ENCODE measurements at places on chromosomes 13 and 19. TPM values are rescaled to one million over a fixed set of nuclear protein-coding genes. Genes with fewer than 3 reads are reported as not detected.

- H3K36me3 ChIP-seq, result no peaks in the 10 kb centered on the region
- H3K27me3 ChIP-seq, result peaks cover 2% of the 10 kb centered on the region
- no peak overlapping the region for H3K4me3 ChIP-seq
- no peaks in the 10 kb centered on the region for H3K4me1 ChIP-seq
- DNase-seq, result no peak
Observed at GRCh38 chr13:31625115-31625514, 114.2 kb upstream of the RXFP2 start.

- H3K27me3 ChIP-seq, result peaks cover 2% of the 10 kb centered on the region
- H3K4me3 ChIP-seq, result no peak overlapping the region
- no peaks in the 10 kb centered on the region for H3K4me1 ChIP-seq
Observed at GRCh38 chr19:29308977-29309590, 96.1 kb upstream of the UQCRFS1 start.

- DNase-seq, result no peak
- H3K27ac ChIP-seq, result no peak overlapping the region
- peaks cover 30% of the 10 kb centered on the region for H3K36me3 ChIP-seq
- H3K27me3 ChIP-seq, result no peaks in the 10 kb centered on the region
Observed at GRCh38 chr13:30620941-30621340, 3.2 kb downstream of the USPL1 start.

DNA sequence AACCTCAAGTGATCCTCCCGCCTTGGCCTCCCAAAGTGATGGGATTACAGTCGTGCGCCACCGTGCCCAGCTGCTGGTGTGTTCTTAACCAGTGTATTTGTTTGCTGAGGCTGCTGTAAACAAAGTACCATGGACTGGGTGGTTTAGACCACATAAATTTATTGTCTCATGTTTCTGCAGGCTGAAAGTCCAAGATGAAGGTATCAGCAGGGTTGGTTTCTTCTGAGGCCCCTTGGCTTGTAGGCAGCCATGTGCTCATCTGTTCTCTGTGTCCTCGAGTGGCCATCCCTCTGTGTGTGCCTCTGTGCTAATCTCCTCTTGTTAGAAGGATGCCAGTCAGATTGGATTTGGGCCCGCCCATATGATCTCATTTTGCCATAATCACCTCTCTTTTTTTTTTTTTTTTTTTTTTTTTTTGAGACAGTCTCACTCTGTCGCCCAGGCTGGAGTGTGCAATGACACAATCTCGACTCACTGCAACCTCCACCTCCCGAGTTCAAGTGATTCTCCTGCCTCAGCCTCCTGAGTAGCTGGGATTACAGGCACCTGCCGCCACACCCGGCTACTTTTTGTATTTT, 31.8 kb downstream of the PEX11G start:
- DNase-seq, result no peak
- no peaks in the 10 kb centered on the region for H3K4me1 ChIP-seq
- no peak overlapping the region for H3K4me3 ChIP-seq
- H3K27me3 ChIP-seq, result no peaks in the 10 kb centered on the region
- peaks cover 51% of the 10 kb centered on the region for H3K36me3 ChIP-seq

DNA sequence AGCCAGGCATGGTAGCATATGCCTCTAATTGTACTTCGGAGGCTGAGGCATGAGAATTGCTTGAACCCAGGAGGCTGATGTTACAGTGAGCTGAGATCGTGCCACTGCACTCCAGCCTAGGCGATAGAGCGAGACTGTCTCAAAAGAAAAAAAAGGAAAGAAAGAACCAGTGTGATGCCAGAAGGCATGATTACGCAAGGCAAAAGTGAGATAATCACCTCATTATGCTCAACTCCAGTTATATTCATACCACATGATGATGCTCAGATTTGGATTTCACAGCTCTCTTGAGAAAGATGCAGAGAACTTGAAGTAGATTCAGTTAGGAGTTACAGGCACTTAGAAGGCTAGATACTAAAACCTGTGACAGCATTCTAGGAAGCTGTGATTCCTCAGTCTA, 21.8 kb downstream of the RCBTB1 start:
- H3K27me3 ChIP-seq, result no peaks in the 10 kb centered on the region
- H3K27ac ChIP-seq, result no peak overlapping the region
- H3K4me1 ChIP-seq, result no peaks in the 10 kb centered on the region
- DNase-seq, result no peak
- H3K4me3 ChIP-seq, result no peak overlapping the region

DNA sequence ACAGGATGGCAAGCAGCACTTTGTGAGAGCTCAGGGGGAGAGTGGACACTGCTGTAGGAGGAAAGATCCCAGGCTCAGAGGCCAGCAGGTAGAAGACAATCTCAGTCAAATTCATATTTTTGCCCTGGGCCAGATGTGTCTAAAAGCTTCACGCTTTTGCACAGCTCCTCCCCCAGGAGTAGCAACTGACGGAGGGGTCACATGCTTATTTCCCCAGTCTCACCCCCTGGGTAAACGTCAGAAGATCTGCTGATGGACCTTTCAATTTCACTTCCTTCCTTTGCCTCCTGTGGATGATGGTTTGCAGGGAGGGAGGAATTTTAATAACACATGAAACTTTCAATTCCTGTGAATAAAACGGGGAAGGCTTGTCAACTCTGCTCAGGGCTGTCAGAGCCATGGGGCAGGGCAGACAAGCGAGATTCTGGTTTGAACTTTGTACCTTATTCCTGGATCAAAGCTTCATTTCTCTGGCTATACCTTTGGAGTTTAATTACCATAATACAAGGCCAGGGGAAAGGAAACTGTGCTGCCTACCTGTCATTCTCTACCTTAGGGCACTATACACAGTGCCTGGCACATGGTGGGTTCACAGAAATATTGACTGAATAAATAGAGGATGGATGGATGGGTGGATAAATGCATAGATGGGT, 41.0 kb downstream of the POU4F1 start:
- no peak overlapping the region for H3K27ac ChIP-seq
- DNase-seq, result no peak
- H3K4me3 ChIP-seq, result no peak overlapping the region
- H3K36me3 ChIP-seq, result no peaks in the 10 kb centered on the region
- H3K27me3 ChIP-seq, result no peaks in the 10 kb centered on the region

- no peak overlapping the region for H3K4me3 ChIP-seq
- H3K36me3 ChIP-seq, result no peaks in the 10 kb centered on the region
- H3K27ac ChIP-seq, result no peak overlapping the region
- DNase-seq, result no peak
Observed at GRCh38 chr13:111482806-111483620, 162.6 kb downstream of the TEX29 start.

GRCh38 chr19:49421039-49421877, 2.0 kb downstream of the PTH2 start:
- no peak overlapping the region for H3K27ac ChIP-seq
- peak overlapping the region; percentile 31 for H3K4me3 ChIP-seq
- H3K36me3 ChIP-seq, result peaks cover 3% of the 10 kb centered on the region
- peaks cover 36% of the 10 kb centered on the region for H3K4me1 ChIP-seq
- peak; percentile 42 for DNase-seq

- H3K27ac ChIP-seq, result no peak overlapping the region
- no peaks in the 10 kb centered on the region for H3K27me3 ChIP-seq
- no peaks in the 10 kb centered on the region for H3K36me3 ChIP-seq
- H3K4me3 ChIP-seq, result no peak overlapping the region
- no peak for DNase-seq
Observed at GRCh38 chr13:80873589-80873988, 532.7 kb upstream of the SPRY2 start.

GRCh38 chr13:33490461-33491327, 205.1 kb upstream of the STARD13 start:
- H3K36me3 ChIP-seq, result no peaks in the 10 kb centered on the region
- no peak for DNase-seq
- no peak overlapping the region for H3K4me3 ChIP-seq
- H3K4me1 ChIP-seq, result peaks cover 14% of the 10 kb centered on the region
- H3K27me3 ChIP-seq, result peaks cover 3% of the 10 kb centered on the region
- no peak overlapping the region for H3K27ac ChIP-seq

DNA sequence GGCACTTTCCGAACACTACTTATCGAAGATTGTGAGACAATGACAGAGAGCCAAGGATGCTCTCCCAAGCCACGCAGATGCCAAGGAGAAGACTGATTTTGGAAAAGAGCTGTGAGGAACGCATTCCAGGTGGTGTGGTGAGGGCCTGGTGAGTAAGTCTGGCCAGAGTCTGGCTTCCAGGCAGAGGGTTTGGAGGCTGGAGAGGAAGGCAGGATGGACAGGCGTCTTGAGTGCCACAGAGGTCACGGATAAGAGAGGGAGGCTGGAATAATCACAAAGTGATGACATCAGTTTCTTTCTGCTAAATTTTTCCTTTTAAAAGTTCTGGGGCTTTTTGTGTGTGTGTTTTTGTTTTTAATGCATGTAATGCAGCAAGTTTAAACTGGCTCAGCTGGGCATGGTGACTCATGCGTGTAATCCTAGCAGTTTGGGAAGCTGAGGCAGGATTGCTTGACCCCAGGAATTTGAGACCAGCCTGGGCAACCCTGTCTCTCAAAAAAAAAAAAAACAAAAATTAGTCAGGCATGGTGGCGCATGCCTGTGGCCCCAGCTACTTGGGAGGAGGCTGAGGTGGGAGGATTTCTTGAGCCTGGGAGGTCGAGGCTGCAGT, 235.1 kb downstream of the NALCN start:
- no peaks in the 10 kb centered on the region for H3K27me3 ChIP-seq
- DNase-seq, result no peak
- no peak overlapping the region for H3K27ac ChIP-seq
- no peaks in the 10 kb centered on the region for H3K36me3 ChIP-seq
- H3K4me3 ChIP-seq, result no peak overlapping the region

DNA sequence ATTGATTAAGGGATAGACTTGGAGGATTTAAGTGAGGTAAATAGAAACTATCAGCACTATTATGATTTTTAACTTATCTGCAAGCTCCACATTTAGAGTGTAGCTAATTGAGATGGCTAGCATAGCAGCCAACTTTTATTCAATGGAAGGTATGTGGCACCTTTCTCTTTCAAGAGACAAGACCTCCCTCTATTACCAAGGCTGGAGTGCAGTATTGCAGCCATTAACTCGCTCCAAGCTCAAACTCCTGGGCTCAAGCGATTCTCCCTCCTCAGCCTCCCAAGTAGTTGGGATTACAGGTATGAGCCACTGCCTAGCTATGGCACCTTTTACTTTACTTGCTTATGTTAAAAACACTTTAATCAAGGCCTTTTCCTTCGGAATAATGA, 8.2 kb downstream of the TPT1 start:
- no peak for DNase-seq
- peaks cover 52% of the 10 kb centered on the region for H3K36me3 ChIP-seq
- H3K27me3 ChIP-seq, result no peaks in the 10 kb centered on the region
- H3K4me3 ChIP-seq, result no peak overlapping the region
- H3K4me1 ChIP-seq, result peaks cover 83% of the 10 kb centered on the region

DNA sequence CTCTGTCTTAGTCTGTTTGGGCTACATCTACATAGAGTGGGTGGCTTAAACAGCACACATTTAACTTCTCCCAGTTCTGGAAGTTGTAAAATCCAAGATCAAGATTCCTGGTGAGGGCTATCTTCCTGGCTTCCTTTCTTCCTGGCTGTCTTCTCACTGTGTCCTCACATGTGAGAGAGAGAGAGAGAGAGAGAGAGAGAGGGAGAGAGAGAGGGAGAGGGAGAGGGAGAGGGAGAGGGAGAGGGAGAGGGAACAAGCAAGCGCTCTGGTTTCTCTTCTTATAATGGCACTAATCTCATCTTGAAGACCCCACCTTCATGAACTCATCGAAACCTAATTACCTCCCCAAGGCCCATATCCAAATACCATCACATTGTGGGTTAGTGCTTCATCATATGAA, 69.2 kb downstream of the CDK8 start:
- H3K4me3 ChIP-seq, result no peak overlapping the region
- DNase-seq, result no peak
- H3K4me1 ChIP-seq, result peaks cover 20% of the 10 kb centered on the region

DNA sequence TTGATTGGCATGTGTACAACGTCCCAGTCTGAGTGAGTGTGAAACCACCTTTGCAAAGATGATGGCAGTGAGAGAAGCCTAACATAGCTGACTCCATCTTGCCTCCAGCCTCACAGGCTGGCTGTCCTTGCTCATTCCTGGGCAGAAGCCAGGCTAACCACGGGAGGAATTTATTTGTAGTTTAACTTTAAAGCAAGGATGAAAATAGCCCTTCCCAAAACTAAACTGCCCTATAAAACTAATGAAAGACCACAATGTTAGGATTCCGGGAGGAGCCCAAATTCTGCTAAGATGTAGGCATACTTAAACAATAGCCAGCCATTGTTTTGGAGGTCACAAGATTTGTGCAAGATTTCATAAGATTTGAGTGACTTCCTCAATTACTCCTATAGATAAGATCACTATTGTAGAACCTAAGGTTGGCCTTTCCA, 96.6 kb upstream of the LSM14A start:
- no peak for DNase-seq
- no peaks in the 10 kb centered on the region for H3K36me3 ChIP-seq
- H3K27ac ChIP-seq, result no peak overlapping the region
- H3K4me1 ChIP-seq, result no peaks in the 10 kb centered on the region

DNA sequence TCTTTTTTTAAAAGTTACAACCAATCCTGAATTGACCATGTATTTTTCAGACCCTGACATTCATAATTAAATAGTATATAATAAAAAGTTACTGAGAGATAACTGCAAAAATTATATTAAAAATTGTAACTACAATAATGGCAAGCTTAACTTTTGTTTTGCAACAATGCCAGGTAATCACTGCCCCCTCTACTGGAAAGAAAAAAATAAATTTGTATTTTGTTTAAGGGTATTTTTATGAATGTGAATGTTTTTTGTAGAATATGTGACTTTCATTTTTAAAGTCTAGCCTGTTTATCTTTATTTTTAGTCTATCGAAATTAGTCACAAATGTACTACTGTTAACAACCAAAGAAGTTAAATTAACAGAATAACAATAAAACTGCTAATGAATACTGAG, 21.7 kb downstream of the MRPS31 start:
- H3K27ac ChIP-seq, result no peak overlapping the region
- no peak overlapping the region for H3K4me3 ChIP-seq
- H3K27me3 ChIP-seq, result no peaks in the 10 kb centered on the region
- H3K36me3 ChIP-seq, result peaks cover 20% of the 10 kb centered on the region

The SNRPD2 gene
- 757 TPM for total RNA-seq

The SELENOV gene
- not detected for total RNA-seq

The FLT3LG gene
- 65.4 TPM for total RNA-seq

The SH2D3A gene
- 15.0 TPM for total RNA-seq

The LGALS13 gene
- not detected for total RNA-seq
